ENCODE measurements at places on chromosomes 4 and X.

- DNase-seq, result no peak
These were observed 58.4 kb downstream of the CFAP299 start for GRCh38 chr4:80393970-80394250.

DNA sequence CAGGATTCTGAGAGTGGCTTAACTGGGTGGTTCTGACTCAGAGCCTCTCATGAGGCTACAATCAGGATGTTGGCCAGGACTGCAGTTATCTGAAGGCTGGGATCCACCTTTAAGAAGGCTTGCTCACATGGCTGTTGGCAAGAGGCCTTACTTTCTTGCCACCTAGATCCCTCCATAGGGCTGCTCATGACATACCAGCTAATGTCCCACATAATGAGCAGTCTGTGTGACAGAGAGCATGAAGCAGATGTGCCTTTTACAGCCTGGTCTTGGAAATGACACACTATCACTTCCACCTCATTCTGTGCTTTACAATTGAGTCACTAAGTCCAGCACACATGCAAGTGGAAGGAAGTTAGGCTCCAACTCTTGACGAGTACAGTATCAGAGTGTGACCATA, 4.3 kb upstream of the RBM3 start:
- DNase-seq, result no peak

- DNase-seq, result no peak
These were observed 267.9 kb upstream of the SLC7A11 start for GRCh38 chr4:138510053-138510452.

DNA sequence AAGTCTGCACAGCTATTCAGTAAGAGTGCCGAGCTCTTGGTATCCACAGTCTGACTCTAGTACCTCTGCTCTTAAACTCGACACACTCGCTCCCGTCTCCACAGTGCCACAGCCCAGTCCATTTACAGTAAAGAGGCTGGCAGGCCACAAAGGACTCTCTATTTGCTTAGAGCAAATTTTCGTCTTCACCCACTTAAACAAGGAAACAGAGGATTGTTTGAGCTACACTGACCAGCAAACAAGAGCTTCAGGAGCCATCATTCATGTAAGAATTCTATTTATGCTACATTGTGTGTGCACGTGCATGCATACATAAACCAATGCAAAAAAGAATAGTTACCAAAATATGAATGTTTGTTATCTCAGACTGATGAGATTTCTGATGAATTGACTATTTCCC, 290.2 kb downstream of the USP46 start:
- DNase-seq, result no peak

DNA sequence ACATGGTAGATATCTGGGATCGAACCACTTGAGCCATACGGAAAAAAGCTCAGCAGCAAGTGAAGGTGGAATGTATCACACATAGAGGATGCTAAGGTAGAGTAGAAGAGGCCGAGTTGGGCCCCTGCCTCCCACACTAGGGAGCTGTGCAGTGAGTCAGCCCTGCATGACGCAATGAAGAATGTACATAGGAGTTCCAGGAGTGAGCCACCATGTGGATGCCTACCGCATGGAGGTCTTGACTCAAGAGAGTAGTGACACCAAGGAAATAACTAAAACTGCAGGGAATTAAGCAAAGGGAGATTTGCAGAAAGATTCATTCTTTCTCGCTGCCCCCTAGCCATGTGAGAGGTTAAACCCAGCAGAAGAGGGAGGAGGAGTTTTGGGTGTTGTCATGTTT, 389.6 kb upstream of the IGFBP7 start:
- DNase-seq, result no peak

GRCh38 chrX:11499076-11500044, 166.4 kb downstream of the ARHGAP6 start:
- no peak for DNase-seq

DNA sequence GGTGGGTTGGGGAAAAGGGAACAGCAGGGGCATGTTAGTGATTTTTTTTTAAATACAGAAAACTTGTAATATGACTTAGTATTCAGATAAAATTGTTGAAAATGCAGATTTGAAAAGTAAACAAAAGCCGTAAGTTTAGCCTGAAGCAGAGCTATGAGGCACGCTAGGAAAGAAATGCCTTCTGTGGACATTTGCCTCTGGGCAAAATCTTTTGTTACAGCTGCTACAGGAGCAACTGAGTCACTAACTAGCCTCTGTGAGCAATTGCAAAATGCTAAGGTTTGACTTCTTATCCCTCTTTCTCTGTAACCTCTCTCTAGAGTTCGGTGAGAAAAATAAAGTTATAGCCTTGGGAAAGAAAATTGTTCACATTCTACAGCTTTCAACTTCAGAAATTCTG, 350.0 kb downstream of the SLC7A11 start:
- DNase-seq, result no peak

- no peak for DNase-seq
These were observed 54.5 kb upstream of the GPR34 start for GRCh38 chrX:41634284-41634683.

- DNase-seq, result no peak
These were observed 37.1 kb downstream of the BRCC3 start for GRCh38 chrX:155108427-155108826.

DNA sequence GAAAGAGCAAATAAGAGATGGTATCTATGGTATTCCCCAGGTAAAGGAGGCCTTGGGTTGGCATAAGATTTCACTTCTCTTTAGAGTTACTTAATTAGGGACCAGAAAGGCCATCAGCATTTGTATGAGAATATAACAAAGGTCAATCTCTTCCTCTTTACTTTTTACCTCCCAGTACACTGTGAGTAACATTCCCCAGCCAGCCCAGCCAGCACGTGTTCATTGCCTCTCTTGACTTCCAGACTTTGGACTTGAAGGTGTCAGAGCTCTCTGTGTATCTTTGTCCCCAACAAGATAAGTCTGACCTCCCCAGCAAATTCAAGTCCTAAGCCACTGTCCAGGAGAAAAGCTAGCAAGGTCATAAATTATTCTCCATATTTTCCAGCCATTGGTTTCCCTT, 110.5 kb downstream of the AR start:
- DNase-seq, result no peak

DNA sequence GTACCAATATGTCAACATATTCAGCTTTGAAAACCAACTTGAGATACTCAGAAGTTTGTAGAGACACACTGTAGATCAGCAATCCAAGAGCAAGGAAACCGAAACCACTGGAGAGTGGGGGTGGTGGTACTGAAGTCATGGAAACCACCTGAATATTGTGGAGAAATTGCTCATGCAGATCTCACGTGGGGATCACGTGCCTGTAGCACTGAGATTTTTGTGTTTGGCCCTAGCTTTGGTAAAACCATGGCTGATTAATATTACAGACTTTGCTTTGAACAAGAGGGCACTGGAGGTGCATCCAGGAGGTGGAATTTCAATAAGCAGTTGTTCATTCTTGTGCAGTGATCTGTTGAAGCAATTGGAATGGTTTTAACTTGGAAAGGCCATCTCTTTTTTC, 47.2 kb downstream of the GBA3 start:
- no peak for DNase-seq

DNA sequence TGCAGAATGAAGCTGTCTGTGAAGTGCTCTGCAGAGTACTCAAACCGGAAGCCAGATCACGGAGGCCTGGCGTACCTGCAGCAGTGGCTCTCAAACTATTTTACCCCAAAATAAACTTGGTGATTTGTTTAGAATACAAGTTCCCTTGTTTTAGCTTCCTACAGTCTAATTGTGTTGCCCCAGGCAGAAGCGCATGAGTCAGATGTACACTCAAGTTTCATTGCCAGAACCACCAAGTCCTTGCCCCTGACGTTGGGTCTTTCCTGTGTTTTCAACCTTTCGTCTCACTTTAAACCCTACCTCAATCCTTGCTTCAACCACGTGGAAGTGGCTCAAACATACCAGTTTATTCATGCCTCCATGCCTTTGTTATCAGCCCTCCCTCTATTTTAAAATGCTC, 66.2 kb upstream of the SLC7A11 start:
- DNase-seq, result no peak

DNA sequence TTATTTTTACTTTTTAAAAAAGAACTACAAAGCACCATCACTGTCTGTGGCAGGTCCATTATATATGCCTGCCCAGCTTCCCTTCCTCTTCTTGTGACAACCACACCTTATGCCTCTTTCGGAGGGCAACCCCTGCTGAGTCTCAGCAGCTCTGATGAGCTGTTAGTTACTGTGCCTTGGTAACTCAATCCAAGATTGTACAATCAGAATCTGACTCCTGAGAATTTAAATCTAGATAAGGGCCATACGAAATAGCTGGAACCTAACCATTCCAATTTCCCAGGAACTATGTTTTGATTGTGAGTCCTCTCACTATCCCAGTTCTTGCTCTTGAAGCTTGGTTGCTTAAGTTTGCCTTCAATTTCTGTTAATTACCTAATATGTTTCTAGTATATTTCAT, 61.9 kb downstream of the ADAMTS3 start:
- no peak for DNase-seq

GRCh38 chr4:181698221-181698620, 545.0 kb upstream of the TENM3 start:
- no peak for DNase-seq

GRCh38 chrX:123157586-123157985, 26.5 kb upstream of the GRIA3 start:
- no peak for DNase-seq

GRCh38 chrX:133999031-133999705, 13.8 kb upstream of the GPC3 start:
- DNase-seq, result no peak

All from NCI-H1694 treated with DMSO at 0.1 percent for 48 hours (cell line).